ENCODE measurements at places on chromosomes 11 and 22. TPM values are rescaled to one million over a fixed set of nuclear protein-coding genes. Genes with fewer than 3 reads are reported as not detected.

Gene LRRN4CL
- not detected for total RNA-seq

Gene CLTCL1
- total RNA-seq: 0.45 TPM

DNA sequence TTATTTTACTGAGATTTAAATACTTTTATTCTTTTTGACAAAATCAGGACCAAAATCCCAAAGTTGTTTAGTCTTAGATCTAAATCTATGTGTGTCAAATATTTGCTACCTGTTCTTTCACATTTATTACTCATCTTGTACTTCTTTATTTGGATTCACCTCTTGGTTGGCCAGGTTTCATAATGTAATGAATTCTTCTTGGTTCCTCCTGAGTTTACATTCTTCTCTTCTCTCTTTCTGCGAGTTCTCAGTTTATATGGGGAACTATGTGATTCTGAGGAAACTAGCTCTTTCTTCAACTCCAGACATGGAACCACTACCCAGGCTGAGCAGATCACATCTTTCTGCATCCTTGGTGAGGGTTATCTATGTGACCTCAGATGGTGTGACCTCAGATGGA, 50.2 kb downstream of the EHF start:
- no peak for DNase-seq

Gene P4HA3
- not detected for total RNA-seq

- no peak for DNase-seq
These were observed 110.2 kb downstream of the APIP start for GRCh38 chr11:34805937-34806336.

- DNase-seq: no peak
These were observed 35.1 kb downstream of the MPPED1 start for GRCh38 chr22:43446916-43447315.

DNA sequence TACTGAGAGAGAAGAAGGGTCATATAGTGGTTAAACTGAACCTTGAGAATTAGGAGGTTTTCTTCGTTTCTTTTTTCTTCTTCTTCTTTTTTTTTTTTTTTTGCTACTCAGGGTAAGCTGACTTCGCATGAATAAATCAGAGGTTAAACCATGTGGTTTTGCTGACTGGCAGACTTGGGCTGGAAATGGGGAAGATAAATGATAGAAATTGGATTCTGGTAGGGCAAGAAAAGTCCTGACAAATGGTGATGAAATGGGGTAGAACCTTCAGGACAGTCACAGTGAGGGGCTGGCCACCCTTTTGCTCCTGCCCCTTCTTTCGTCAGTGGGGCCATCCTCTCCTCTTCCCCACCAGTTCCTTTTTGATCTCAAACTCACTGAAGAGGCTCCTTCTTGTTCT, 1.6 kb upstream of the SWAP70 start:
- DNase-seq: no peak

DNA sequence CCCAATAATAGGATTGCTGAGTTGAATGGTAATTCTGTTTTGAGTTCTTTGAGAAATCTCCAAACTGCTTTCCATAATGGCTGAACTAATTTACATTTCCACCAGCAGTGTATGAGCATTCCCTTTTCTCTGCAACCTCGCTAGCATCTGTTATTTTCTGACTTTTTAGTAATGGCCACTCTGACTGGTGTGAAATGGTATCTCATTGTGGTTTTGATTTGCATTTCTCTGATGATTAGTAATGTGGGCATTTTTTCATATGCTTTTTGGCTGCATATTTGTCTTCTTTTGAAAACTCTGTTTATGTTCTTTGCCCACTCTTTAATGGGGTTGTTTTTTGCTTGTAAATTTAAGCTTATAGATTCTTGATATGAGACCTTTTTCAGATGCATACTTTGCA, 97.4 kb downstream of the FDX1 start:
- DNase-seq: no peak

GRCh38 chr11:64971421-64972233, at the start of gene MAJIN:
TSS of gene MAJIN (minus strand) at chr11:64972108. CDS start at chr11:64959405, 12,703 bp downstream.
- peak; percentile 86 for DNase-seq
